Stimulated activated CD8-positive, alpha-beta memory T cell treated with anti-CD3 and anti-CD28 coated beads, Interleukin-4, amount 100 ng/mL, for 1 hour (primary cell): ENCODE measurements at places on chromosomes 5 and 9.
A peak's percentile ranks its signal among the peaks of the same experiment; 100 is the strongest.

GRCh38 chr9:134125413-134126095 is 10.3 kb upstream of the WDR5 start:
- DNase-seq = no peak

DNA sequence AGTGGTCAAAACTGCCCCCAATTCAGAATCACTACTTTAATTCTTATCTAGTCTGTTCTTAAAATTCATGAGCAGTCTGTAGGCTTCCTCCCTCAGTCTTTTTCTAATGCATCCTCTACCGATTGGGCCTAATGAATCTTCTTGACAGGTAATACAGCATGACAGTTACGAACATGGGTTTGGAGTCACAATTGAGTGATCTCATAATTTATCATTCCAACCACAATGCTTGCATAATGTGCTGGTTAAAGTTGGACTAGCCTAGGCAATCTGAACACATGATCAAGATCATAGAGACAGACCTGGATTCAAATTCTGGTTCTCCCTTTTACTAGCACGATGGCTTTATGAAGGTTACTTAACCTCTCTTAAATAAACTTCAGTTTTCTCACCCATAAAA is 33.1 kb upstream of the SETD9 start:
- no peak for DNase-seq

DNA sequence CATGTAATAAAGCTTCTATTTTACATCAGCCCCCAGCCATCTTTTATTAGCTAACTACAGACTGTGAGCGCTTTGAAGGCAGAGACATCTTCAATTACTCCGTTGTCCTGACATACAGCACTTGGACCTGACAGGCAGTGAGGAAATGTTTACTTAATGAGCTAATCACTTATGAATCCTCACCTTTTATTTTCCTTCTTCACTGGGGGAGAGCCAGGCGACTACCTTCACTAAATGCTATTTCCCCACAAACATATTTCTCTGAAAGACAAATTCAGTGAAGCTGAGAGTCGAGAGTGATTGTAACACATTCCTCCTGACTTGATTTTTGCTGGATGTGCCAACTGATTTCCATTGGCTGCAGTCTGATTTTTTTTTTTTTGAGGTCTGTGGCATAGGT is 192.1 kb upstream of the CLINT1 start:
- no peak for DNase-seq

DNA sequence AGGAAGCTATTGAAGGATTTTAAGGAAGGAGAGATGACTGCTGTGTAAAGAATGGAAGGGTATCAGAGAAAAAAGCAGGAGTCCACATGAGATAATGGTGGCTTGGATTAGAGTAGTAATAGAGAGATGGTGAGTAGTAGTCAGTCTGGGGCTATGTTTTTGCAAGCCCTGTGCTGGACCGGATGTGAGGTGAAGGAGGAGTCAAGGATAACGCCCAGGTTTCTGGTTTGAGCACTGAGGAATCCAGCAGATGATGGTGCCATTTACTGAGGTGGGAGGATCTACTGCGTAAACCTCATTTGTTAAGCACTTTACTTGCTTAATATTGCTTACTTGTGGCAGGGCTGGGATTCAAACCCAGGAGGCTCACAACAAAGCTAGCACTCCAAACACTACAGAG is 1.1 kb downstream of the TIGD6 start:
- no peak for DNase-seq

GRCh38 chr9:130260816-130261765 is 4.5 kb upstream of the HMCN2 start:
- DNase-seq = no peak

GRCh38 chr9:93028448-93029006 is 30.0 kb upstream of the SUSD3 start:
- peak; percentile 25 for DNase-seq

DNA sequence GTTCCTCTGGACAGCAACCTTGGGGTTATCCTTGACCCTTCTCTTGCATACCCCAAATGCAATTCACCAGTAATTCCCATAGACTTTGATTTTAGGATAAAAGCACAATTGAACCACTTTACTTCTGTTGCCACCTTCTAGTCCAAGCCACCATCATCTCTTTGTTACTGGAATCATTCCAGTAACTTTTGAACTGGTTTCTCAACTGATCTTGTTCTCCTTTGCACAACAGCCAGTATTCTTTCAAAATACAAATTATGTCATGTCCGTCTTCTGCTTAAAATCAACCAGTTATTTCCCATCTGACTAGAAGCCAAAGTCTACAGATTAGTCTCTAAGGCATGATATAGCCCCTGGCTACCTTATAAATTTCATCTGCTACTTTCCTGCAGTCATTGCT is 21.4 kb downstream of the SLC25A46 start:
- no peak for DNase-seq

DNA sequence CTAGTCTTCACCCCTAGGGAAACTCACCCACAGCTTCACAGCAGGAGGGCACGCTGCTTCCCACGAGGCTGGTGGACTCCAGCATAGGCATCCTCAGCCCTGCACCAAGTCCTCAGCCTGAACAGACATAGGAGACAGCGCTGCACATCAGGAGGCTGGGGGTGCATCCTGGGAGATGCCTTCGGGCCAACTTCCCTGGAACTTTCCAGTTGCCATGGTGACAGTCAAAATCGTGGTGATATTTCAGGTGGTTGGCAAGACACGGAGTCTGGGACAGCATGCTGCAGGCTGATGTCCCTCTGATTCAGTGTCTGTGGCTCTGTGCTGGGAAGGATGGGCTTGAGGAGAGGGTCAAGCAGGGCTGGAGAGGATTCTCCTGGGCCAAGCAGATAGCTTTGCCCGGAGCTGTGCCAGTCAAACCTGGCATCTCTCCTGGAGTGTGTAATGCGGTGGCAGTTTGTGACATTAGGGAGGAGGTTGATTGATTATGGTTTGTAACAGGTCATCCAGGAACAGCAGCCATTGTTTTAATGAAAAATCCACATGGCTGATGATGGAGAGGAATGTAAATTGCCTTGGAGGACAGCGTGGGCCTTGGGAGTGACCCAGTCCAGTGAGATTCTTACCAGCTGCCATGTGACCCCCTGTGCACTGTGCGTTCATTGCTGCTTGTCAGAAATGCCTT is 35.6 kb upstream of the SEMA4D start:
- no peak for DNase-seq

DNA sequence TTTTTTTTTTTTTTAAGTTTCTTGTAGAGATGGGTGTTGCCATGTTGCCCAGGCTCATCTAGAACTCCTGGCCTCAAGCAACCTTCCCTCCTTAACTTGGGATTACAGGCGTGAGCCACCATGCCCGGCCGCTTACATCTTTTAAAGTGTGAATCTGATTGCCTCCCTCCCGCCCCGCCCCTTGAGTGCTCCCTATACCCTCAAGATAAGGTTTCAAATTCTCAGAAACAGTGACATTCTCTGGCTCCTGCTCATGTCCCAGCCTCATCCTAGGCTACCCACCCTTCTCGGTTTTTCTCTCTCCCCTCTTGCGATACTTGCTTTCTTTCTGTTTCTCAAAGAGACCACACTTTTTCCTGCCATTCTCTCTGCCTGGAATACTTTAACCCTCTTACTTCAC is 12.4 kb downstream of the MORN5 start:
- DNase-seq = no peak

DNA sequence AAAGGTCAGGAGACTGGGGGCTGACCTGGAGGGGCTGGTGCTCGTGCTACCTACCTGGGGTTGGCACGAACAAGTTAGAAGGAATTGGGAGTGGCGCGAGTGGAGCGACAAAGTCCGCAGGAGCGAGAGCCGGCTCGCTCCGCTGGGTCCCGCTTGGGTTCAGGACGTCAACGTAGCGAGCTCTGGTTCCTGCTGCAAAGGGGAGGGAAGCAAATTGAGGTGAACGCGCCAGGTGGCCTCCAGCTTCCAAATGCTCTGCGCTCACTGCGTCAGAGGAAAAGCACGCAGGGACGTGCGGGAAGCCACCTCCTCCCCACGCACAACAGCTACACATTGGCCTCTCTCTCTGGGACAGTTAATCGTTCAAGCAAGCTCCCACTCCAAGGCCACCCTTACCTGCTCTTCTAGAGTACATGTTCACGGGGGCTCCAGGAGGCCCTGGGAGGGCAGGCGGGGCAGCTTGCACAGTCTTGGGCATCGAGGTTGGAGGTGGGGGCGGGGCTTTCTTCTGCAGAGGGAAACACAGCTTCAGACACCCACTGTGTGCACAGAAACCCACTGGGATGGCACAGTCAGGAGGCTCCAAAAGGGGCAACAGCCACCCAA is 7.6 kb upstream of the INPP5E start:
- DNase-seq = no peak

DNA sequence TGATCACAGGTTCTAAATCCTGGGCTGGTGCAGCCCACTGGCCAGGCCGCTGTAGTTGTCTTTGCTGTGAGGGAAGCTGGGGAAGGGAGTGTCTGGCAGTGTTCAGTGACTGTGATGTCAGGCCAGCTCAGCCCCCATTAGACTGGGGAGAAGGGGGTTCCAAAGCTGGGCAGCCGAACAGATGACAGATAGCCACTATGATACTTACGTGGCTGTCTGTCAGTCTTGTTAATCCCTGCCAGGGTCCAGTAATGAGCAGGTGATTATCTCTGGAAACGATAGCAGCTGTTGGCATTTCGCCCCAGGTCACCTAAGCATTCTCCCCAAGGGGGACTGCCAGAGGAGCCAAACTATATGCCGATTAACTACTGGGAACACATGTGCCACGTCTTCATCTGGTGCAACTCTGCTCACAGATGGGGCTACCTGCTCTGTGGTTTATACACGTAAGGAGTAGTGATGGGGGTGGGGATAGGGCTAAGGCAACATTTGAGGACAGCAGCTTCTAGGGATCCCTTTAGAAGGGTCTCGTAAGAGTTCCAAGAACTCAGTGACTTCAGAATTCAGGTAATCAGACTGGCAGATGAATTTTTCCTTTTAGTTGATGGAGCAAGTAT is 396.3 kb downstream of the KDM4C start:
- no peak for DNase-seq

- DNase-seq = no peak
These were observed 129.6 kb downstream of the COL23A1 start for GRCh38 chr5:178460598-178460997.

- no peak for DNase-seq
These were observed 58.1 kb downstream of the PIP5K1B start for GRCh38 chr9:68763104-68763503.

DNA sequence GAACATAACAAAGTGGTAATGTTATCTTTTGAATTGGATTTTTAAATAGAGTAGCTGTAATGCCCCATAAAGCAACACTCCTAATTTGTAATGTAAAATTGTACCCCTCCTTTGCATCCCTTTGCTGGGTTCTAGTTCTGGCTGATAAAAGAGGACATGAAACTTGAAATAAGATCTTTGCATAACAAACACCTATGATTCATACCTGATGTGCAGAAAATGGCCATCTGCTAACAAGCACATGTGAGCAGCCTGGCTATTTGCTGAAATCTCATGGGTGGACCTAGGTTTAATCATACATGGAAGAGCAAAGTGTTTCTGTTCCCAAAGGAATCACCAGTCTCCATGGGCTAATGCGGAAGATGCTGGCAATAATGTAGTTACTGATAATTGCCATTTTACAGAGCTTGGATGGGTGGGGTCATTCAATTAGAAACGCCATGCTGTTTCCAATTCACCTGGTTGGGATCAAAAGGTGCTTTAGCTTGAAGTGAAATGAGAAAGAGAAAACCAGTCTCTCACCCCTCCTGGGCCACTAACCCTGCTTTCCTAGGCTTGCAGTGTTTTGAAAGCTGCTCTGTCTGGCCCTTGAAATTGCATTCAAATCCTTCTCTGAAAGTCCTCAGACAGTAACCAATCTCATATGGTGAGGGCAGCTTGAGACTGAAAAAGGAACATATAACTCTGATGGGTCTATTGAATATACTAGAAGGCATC is 585.1 kb downstream of the TLE4 start:
- no peak for DNase-seq

DNA sequence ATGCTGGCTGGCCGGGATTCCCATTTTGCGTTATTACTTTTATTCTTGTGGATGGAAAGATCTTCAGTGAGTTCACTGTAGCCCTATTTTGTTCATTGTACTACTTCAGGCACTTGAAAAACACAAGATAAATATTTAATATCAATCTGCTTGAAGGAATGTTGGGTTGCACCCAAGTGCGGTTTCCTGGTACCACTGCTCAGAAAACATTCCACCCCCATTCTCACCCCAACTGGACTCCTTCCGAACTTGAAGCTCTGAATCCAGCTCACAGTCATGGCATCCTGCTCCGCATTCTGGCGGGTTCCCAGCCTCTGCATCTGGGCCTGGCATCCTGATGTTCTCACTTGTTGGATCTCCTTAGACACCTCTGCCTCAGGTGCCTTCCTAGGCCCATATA is 103.2 kb downstream of the CFAP90 start:
- no peak for DNase-seq

DNA sequence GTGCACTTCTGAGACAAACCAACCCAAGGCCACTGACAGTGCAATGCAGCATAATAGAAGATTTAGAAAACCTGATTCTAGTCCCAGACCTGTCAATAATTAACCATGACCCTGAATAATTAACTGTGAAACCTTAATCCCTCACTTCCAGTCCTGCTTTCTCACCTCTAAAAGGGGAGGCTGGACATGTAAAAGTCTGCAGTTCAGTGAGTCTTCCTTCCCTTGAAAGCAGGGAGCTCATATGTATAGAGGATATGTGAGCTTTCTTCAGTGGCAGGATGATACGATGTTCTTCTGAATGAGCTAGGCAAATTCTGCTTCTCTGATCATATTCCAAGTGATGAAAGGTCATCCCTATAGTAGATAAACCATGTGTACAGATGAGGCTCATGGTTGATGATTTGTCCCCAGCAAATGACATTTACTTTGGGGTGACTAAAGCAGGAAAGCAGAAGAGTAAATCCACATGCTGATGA is 2.9 kb downstream of the KCNV2 start:
- no peak for DNase-seq

GRCh38 chr9:85020791-85021190 is 351.3 kb downstream of the NTRK2 start:
- no peak for DNase-seq

DNA sequence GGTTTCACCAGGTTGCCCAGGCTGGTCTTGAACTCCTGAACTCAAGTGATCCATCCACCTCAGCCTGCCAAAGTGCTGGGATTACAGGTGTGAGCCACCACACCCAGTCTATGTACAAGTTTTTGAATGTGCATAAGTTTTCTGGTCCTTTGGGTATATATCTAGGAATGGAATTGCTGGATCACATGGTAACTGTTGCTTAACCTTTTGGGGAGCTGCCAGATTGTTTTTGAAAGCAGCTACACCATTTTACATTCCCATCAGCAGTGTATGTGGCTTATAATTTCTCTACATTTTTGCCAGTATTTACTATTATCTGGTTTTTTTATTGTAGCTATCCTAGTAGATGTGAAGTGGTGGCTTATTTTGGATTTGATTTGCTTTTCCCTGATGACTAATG is 8.9 kb upstream of the LNPEP start:
- DNase-seq = no peak

- DNase-seq = no peak
These were observed 24.0 kb downstream of the LYRM7 start for GRCh38 chr5:131194725-131195124.

GRCh38 chr5:124659798-124660197 is 86.6 kb downstream of the ZNF608 start:
- DNase-seq = no peak

DNA sequence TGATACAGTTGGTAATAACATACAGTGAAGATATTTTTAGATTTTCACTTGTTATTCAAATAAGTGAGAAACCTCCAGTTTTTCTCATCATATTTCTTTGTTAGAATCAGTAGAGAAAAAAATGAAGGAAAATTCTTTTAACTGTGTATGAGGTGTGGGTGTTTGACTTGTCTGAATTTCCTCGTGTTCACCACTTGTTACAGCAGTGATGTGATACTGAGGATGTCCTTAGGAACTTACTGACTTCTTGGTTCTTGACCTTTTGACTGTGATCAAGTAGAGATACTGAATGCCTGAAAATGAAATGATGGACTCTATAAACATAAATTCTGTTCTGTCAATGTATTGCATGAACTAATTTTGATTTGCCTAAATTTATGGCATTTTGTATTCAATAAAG is 10.7 kb downstream of the PBX3 start:
- no peak for DNase-seq
